ENCODE measurements at places on chromosomes 1 and 21.

DNA sequence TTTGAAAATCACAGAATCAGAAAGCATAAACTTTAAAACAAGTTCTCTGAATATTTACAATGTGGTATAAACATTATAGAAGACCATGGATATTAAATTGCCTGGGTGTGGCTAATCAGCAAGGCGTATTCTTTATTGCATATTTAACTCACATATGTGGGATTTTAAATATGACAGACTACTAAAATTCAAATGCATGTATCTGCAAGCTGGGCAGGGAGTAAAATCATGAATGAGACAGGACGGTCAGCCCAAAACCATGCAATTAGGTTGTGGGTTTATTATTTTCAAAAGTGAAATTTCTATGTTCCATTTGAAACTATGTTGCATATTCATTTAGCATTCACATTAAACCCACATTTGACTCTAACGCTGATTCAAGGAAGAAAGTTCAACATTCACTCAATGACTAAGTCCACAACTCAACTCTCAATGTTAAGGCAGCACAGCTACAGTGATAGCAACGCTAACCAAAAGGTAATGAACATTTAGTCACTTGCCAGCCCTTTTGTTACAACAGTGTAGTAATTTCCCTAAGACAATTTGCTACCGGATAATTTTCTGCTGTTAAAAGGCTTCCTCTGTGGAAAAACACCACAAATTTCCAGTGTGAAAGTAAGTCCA is 6.3 kb upstream of the SYNJ1 start:
- no peak for DNase-seq

DNA sequence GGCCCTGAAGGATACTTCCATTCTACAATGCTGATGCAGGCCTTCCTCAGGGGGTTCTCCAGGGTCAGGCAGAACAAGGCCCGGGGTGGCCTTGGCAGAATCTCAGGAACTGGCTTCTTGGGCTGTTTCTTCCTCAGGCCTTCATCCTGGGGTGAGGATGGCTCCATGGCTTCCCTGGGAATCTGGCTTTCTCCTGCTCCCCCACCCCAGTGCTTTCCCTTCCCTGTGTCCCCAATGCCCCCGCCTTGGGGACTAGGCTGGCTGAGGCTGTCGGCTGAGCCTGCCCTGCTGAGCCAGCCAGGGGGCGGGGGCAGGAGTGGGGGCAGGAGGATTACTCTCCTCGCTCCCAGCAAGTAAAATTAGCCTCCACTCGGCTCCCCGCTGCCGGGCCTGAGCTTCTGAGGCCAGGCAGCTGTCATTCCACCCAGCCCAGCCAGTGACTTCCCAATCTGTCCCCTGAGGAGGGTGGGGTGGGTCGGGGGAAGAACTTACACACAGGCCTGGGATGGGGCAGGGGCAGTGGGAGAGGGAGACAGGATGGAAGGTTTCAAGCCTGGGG is at the start of gene CACNA1S:
Gene CACNA1S, minus strand, starts transcription at position 254 of the 559 bp plus-strand sequence. Its CDS starts 87 bp downstream, at position 167.
- no peak for DNase-seq

DNA sequence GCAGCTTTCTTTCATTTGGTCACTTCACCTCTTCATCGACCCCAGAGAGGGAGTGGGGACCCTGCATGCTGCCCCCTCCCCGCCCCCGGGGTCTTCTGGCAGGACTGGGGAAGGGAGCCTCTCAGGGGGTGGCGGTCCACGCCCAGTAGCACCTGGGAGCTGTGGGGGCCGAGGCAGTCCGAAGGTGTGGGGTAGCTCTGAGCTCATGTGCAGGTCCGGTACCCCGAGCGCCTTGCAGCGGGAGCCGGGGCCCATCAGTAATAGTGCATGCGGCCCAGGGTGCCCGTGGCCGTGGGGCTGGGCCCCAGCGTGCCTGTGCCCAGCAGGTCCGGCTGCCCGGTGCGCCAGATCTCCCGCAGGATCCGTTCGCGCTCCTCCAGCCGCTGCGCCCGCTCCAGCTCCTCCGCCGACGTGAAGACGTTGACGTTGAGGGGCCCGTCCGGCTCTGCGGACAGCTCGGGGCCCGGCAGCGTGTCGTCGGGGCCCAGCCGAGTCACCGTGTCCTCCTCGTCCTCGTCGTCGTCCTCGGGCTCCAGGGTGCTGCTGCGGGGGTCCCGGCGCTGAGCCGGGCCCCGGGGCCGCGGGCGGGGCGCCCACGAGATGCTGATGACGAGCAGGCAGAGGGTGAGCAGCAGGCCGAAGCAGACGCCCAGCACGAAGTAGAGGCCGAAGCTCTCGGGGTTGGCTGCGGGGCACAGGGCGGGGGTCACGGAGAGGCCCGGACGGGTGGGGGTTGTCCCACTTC is 1.2 kb downstream of the EVA1B start:
- DNase-seq = no peak

DNA sequence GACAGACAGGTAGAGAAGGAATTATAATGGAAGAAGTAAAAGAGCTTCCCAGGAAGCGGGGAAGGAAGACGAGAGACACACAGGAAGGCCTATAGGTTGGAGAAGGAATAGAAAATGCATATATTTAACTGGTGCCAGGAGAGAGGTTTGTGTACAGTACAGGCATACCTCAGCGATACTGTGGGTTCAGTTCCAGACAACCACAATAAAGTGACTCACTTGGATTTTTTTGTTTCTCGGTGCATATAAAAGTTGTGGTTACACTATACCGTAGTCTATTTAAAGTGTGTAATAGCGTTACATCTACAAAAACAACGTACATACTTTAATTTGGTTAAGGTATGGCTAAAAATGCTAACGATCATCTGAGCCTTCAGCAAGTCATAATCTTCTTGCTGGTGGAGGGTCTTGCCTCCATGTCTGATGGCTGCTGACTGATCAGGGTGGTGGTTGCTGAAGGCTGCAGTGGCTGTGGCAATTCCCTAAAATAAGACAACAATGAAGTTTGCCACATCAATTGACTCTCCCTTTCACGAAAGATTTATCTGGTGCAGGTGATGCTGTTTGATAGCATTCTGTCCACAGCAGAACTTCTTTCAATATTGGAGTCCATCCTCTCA is 16.0 kb downstream of the YARS1 start:
- no peak for DNase-seq

GRCh38 chr1:161198194-161198896 is 509 bp downstream of the ADAMTS4 start:
- DNase-seq = no peak
